ENCODE measurements at places on chromosomes 1 and 21.

GRCh38 chr21:19702726-19703125 is 1295.5 kb upstream of the NCAM2 start:
- no peak for DNase-seq

DNA sequence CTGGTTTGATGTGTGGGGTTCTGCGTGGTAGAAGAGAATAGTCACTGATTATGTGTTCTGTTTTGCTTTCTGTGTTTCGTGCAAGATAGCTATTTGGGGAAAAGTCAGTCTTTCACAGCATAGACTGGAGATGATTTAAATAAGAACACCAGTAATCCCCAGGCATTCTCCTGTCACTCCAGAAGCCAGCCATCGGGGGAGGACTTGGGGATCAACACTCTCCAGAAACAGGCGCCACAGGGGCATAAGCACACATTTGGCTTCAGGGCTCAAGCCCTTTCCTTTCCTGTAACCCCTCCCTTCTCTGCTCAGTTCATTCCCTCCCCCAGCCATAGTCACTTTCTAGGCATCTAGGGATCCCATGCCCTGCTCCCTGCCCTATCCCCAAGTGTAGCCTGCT is 97.3 kb upstream of the BEND5 start:
- no peak for DNase-seq

- no peak for DNase-seq
These were observed 6.7 kb downstream of the HLX start for GRCh38 chr1:220885971-220886370.

DNA sequence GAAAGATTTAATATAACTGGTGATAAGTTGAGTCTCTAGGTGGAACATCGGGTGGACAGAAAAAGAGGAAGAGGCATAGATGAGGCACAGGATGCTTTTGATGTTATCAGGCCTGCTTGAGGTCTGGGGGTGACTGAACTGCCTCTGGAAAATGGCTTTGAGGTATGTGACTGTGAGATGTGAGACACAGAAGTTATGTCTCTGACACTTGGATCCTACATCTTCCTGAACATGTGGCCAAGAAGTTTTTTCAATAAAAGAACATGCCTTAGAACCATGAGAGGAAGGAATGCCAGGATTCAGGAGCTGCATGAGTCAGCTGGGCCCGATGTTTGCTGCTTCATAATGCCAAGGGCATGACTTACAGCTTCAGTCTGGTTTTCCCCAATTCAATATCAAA is 11.5 kb upstream of the AIM2 start:
- DNase-seq, result no peak

GRCh38 chr1:207673399-207673798 is 28.5 kb downstream of the CR1L start:
- no peak for DNase-seq

GRCh38 chr1:219412772-219413171 is 200.1 kb downstream of the ZC3H11B start:
- DNase-seq, result no peak

DNA sequence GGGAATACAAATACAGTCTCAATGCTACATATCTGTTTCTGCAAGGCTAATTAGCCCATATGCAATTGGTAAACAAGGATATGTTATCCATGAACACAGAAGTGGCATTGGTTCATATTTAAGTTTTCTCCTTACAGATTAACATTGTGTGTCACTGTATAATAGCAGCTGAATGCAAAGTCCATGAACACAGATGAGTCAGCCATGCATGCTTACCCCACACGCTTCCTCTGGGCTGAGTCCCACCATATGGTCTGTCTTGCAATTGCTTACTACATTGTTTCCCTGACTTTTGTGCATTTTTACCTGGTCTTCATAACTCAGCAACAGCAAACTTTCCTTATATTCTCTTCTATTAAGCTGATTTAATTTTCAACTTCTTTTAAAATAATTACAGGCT is 41.5 kb upstream of the TSNAX start:
- DNase-seq, result no peak

- DNase-seq, result no peak
These were observed 624 bp downstream of the CTSK start for GRCh38 chr1:150807249-150808023.
